NCI-H1048 (cell line): ENCODE measurements at places on chromosomes 2 and 18.

GRCh38 chr2:191276792-191277465 lies 31.7 kb downstream of the MYO1B start:
- no peak for DNase-seq

DNA sequence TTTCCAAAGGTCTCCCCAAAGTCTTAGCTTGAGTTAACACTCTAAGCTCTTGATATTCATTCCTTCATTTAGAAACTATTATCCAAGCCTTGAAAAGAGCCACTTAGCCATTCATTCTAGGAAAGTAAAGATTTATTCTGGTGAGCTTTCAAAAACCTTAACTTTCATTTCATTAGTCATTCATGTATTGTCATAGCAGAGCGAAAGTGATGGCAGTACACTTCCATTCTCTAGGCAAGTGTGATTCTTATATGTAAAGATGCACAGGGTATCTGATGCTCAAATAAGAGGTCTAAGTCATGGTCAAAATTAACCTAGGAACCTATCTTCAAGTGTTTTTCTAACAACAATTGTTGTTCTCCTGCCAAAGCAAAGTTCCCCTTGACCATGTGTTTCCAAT lies 553.0 kb upstream of the FANCL start:
- no peak for DNase-seq

DNA sequence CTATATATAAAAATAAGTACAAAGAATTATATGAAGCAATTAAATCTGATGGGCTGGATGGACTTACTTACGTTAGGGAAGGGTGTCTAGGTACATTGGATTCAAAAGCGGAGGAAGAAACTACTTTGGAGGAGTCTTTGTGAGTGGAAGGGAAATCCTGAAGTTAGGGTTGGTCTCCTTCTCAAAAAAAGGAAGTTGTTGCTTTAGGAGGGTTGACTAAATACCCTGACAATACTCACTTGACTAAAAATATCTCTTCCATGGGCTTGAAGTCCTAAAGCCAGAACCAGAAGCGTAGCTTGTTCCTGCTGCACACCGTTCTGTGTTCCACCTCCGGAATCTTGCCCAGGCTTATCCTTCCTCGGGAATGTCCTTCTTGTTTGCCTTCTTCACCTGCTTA lies 143.3 kb upstream of the ZEB2 start:
- DNase-seq, result no peak

- no peak for DNase-seq
These were observed 10.6 kb upstream of the IHH start for GRCh38 chr2:219071131-219071816.
